ENCODE measurements at places on chromosomes 13 and 19.

DNA sequence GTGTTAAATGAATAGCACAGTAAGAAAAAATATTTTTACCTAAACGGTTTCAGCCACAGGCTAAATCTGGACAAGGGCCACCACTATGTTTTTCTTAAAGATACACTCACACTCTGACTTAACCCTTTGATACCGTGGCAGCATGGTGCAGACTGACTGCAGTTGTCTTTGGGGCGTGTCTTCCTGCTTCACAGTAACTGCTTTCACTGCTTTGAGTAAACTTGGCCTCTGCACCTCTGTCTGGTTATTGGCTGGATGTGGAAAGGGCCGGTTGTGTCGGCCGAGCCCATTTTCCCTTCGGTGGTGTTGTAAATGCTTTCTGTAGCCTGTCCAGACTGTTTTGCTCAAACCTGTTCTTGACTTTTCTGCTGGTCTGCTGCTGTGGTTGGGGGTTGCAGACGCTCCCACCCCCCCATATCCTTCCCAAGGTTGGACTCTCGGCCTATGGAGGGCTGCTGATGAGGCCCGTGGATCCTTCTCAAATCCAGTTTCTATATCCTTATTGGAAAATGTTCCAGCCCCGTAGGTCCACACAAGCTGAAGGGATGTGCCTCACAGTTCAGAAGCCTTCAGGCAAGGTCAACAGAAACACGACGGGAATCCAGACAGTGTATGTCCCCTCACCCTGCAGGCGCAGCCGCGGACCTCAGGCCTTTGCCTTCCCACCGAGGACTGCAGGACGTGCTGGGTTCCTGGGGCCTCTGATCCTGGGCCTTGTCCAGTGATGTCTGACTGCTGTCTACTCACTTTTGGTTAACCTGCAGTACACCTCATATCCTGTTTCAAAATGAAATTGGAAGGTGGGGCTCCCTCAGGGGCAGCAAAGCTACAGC is 90.2 kb upstream of the RNF113B start:
- no peak for DNase-seq

GRCh38 chr19:2461751-2462634 is 5.2 kb upstream of the LMNB2 start:
- peak; percentile 66 for DNase-seq

GRCh38 chr19:57961785-57962184 is 12.5 kb downstream of the C19orf18 start:
- DNase-seq: no peak

GRCh38 chr13:113591750-113592149 is 7.2 kb downstream of the TFDP1 start:
- no peak for DNase-seq

DNA sequence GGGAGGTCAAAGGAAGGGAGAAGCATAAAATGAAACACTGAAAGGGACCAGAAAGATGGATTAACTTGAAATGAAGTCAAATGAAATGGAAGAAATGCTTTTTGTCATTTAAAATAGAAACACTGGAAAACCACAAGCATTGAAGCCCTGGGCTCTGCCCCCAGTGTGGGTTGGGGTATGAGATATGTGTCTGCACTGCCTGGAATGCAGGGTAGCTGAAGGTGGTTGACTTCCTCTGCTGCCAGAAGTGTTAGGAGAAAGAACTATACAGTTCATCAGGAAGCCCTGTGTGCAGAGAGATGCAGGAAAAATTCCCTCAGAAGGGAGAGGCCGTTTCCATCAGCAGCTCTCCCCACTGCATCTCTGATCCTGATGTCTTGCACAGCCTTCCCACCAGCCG is 69.2 kb downstream of the DHRS12 start:
- no peak for DNase-seq

GRCh38 chr13:45519493-45519892 is 54.8 kb downstream of the COG3 start:
- no peak for DNase-seq

DNA sequence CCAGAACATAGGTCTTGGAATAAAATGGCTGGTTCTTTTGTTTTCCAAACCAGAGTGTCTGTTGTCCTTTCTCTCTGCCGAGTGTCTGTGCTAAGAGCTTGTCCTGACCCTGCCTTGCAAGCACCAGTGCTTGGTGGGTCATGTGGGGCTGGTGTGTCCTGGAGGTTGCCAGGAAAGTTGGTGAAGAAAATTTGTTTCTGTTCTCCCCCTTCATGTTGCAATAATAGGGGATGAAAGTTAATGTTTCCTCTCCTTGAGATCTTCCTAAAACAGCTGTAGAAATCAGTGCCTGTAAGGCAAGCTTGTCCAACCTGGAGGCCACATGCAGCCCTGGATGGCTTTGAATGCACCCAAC is 2.7 kb downstream of the HAMP start:
- DNase-seq: no peak

DNA sequence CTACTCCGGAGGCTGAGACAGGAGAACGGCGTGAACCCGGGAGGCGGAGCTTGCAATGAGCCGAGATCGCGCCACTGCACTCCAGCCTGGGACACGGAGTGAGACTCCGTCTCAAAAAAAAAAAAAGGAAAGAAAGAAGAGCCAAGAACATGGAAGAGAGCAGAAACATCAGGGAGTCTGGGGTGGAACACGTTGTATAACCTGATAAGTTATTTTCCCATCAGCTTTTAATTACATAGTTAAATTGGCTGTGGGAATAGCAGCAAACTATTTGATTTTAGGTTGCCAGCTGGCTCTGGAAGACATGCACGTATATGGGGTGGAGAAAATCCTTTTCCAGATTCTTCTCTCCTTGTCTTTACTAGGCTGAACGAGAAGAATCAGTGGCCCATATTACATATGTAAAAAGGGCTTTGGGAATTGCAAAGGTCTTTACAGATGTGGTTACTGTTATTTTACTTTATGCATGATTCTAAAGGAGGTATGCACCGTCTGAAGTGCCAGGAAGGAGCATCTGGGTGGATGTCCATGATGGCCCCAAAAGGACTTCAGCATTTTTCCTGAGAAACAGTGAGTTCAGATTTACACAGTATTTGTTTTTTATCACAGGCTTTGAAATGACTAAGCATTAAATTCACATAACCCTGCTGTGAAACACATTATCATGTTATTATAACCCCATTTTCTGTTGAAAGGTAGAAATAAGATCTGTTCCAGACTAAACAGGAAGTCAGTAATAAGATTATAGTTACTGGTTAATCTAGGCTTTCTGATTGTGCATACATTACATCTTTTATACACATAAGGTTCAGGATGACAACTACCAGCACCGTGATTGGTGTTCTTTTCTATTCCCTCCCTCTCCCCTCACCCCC is 4.6 kb upstream of the NAA16 start:
- no peak for DNase-seq

- no peak for DNase-seq
Observed at GRCh38 chr19:3094601-3095440, 659 bp downstream of the GNA11 start.

DNA sequence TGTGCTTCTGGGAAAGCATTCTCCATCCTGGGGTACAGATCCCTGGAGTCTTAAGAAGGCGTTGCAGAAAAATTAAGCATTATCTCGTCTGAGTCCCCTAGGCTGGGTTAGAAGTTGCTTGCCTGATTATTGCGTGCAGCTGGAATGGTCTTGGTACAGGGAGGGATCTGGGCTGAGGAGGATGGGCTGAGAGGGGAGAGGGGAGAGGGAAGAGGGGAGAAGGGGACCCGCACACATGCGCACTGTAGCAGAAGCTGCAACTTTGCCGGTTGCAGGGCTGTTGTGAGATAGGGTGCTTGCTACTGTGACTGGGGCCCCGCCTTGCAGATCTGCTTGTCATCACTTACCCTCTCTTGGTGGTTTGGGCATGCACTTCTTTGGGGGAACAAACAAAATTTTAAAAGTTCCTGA is 316.8 kb downstream of the DLEU7 start:
- DNase-seq: no peak

- DNase-seq: no peak
Observed at GRCh38 chr19:32421589-32422361, 16.2 kb downstream of the DPY19L3 start.

DNA sequence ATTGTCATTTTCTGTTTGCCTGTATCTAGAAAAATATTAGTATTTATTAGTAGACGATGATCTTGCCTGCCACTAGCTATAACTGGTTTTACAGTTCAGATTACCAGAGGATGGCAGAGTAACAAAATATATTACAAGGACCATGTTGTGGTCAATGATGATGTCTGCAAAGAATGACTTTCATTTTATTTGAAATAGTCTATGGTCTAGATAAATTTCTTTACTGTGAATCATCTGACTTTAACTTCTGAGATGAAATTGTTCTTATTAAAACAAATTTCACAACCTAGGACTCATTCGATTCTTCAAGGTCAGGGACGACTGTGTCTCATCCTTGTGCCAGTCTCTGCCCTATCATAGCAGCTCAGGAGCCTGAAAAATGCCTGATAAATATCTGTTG is 637.8 kb upstream of the KLF12 start:
- no peak for DNase-seq

DNA sequence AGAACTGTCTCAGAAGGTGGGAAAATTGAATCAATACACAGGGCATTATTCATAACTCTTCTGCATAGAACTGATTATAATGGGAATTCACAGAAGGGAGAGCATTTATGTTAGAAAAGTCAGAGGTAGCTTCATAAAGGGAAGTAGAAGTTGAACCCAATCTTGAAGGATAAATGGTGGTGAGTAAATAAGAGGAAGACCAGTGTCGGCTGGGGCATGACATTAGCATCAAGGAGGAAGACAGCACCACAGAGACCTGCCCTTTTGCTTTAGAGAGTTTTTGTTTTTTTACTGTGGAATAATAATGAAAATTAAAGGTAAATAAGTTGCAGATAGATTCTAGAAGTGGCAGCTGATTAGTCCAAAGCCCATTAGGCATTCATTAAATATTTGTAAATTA is 21.9 kb downstream of the CDC16 start:
- DNase-seq: no peak

Data from NCI-H1436 (cell line).